ENCODE measurements at places on chromosomes 7 and 10. TPM values are rescaled to one million over a fixed set of nuclear protein-coding genes. Genes with fewer than 3 reads are reported as not detected.

The RBP4 gene
- polyA plus RNA-seq, result 10,329 TPM

The PNLIPRP2 gene
- polyA plus RNA-seq, result not detected

The SPDYE8 gene
- not detected for polyA plus RNA-seq

The TAS2R4 gene
- polyA plus RNA-seq, result 0.03 TPM

GRCh38 chr10:106914016-106914415 lies 250.5 kb downstream of the SORCS1 start:
- DNase-seq, result no peak

- DNase-seq, result no peak
Observed at GRCh38 chr10:101941871-101942270, 98.3 kb upstream of the KCNIP2 start.

DNA sequence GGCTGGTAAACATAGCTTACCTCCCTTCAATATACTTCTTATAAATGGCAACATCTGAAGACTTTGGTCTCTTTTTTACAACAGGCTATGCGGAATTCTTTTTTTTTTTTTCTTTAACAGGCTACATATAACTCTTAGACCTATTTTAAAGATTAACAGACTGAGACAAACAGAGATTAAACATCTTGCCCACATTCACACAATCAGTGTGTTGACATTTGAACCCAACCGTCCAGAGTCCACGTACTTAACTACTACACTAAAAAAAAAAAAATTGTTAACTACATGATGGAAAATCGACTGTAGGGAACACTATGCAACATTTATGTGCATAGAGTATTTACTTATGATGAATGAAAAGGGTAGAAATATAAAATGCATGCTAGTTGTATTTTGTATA lies 298.5 kb downstream of the ELMO1 start:
- DNase-seq, result no peak

GRCh38 chr10:113283189-113283588 lies 269.7 kb upstream of the HABP2 start:
- no peak for DNase-seq

GRCh38 chr7:41809940-41810576 lies 107.2 kb upstream of the INHBA start:
- no peak for DNase-seq

DNA sequence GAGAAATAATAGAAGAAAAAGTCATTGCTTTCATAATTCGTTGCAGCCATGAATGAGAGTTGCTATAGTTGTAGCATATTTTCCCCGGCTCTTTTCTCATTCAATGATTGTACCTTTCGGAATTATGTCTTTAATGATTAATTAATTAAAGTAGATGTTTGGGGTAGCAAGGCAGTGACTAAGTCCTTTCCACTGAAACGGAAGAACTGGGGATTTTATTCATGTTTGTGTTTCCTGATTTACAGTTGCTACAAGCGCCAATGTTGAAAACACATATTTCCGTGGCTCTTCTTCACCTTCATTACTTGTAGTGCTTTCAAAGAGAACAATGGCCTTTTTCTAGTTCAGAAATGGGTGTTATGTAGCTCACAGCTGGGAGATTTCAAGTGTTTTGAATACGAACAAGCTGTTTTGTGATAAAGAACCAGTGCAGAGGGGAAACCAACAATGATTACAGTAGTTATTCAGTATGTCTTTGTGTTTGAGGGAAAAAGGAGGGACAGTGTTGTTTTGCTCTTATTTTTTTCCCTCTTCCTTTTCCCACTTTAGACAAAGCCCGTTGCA lies 153.5 kb downstream of the NSUN6 start:
- DNase-seq, result no peak

DNA sequence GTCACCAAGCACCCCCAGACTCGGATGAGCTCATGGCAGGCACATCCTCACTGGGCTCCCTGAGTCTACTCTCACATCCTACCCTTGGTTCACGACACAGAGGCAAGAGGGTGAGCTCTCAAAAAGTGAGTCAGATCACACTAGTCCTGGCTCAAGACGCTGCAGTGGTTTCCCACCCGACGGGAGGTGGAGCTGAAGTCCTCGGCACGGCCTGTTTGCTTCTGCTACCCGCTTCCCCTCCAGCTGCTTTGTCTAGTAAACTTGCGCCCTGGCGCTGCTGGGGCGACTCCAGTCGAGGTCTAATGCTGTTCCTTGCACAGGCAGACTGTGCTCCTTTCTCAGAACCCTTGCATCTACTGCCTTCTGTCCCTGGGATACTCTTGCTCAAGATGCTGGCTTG lies 13.5 kb upstream of the SFMBT2 start:
- DNase-seq, result no peak

- no peak for DNase-seq
Observed at GRCh38 chr10:5774987-5775620, 38.1 kb downstream of the GDI2 start.

DNA sequence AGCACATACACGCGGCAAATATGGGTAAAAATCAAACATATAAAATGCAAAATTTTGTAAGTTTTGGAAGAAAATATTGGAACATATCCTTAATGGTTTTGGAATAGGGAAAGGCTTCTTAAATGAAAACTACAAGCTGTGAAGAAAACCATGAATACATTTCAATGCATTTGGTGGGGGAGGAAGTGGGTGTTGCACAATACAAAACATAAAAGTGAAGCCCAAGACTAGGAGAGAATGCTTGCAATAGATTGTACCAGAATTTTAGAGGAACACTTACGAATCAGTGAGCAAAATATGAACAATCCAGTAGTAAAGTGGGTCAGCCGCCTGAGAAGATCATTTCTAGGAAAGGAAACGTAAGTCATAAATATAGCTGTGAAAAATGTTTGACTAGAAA lies 322.6 kb upstream of the MKI67 start:
- DNase-seq, result no peak

- no peak for DNase-seq
Observed at GRCh38 chr10:98408799-98409198, 6.2 kb downstream of the PYROXD2 start.

DNA sequence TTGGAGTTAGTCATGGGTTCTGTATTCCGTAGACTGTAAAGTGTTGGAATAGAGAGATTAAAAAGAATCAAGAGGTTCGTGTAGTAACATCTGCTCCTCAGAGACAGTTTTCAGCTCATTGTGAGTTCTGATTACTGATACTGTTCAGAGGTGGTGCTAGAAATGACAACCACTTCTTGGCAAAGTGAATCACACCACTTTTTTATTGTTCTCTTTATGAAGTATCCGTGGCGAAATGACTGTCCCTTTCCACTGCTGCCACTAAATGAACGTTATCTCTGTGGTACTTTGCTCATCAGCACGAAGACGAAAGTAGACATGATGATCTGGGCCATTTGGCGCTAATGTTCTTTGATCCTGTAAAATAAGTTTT lies 860 bp downstream of the RPP30 start:
- no peak for DNase-seq
